ENCODE measurements at places on chromosomes 7 and 10.

DNA sequence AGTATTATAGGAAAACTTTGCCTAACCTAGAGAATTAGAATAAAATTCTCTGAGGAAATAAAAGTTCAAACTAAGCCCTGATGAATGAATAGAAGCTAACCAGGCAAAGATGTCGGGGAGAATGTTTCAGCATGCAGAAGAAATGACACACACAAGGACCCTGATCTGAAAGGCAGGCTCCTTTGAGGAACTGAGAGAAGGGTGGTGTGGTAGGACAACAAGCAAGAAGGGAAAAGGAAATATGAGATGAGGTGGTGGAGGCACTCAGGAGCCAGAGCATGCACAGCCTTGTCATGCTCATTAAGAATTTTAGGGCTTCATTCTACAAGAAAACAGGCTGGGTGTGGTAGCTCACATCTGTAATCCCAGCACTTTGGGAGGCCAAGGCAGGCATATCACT is 90.6 kb downstream of the ARHGAP12 start:
- DNase-seq = no peak

- DNase-seq = no peak
These were observed 1182.0 kb downstream of the CNTNAP2 start for GRCh38 chr7:147298611-147299043.

DNA sequence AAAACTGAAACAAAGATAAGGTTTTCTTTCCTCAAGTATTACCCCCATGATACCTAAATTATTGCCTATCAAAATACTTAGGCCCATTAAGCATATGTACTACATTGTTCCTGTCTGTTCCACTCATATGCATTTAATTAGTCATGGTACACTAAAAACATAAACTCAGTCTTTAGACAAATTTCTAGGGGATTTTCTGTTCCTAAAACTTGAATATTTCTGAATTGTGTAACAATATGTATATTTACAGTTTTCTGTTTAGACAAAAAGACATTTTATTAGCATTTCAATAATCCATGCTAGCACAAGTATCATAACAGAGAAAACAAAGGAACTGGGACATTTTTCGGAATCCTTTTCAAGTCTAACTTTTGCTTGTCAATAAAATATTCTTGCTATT is 234.2 kb downstream of the CRPPA start:
- DNase-seq = no peak

GRCh38 chr7:2037808-2038522 is 194.8 kb downstream of the MAD1L1 start:
- peak; percentile 48 for DNase-seq

DNA sequence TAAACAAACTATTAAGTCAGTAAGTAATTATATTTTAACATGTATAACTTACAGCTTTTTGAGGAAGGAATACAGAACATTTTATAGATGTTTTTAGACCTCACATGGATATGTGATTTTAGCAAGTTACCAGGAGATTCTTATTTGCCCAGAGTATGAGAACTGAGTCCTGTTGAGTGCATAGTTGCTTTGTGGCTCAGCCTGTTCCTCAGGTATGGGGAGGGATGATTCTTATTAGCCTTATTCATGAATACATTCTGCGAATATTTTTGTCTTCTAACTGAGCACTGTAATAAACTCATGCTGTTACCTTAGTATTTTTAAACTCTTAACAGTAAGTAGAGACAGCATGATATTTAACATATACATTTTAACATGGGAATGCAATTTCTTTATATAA is 17.9 kb downstream of the BTAF1 start:
- no peak for DNase-seq

DNA sequence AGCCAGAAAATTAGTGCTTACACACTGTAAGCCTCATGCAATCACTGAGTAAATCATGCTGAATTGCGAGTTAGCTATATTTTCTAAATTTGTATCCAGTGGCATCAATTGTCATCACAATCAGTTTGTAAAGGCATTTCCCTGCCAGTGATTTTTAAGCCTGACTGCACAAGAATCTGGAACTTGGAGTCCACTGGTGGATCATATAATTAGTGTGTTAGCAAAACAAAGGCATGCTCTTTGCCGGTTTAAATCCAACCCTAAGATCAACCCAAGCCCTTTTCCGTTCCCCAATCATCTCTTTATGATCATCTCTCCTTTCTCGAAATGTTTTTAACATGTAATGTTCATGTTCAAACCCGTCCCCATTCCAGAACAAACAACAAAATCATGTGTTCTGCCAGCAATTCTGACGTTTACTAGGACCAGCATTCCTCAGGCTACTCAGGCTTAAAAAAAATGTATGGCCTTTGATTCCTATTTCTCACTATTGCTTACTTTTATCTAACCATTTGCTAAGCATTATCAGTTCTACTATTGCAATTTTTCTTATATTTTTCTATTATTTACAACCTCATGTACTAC is 649.2 kb downstream of the SORCS1 start:
- no peak for DNase-seq

DNA sequence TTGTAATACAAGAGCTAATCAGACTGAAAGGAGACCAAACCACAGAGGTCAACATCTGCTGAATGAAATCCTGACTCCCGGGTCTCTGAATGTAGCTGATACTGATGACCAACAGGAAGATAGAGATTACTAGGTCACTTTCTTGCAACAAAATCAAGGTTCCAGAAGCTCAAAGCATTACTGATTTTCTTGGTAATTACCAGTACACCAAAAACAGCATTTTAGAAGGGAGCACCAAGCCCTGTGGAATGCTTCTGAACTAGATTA is 177.7 kb downstream of the SLC25A13 start:
- no peak for DNase-seq

GRCh38 chr7:151088856-151089699 is 2.8 kb downstream of the AGAP3 start:
- no peak for DNase-seq

DNA sequence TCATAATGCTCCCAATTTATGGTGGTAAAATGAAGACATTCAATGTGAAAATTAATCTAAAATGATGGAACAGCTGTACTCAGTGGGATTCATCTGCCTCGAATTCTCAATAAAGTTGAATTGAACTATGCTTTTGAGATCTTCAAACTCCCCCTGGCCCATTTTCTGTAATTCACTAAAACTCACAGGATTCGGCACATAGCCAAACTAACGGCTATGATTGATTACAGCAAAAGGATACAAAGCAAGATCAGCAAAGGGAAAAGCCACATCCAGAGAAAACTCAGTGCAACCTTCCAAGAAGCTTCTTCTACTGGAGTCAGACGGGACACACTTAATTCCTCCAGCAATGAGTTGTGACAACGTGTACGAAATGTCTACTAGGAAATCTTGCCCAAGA is 307.5 kb downstream of the CNTNAP2 start:
- DNase-seq = no peak

DNA sequence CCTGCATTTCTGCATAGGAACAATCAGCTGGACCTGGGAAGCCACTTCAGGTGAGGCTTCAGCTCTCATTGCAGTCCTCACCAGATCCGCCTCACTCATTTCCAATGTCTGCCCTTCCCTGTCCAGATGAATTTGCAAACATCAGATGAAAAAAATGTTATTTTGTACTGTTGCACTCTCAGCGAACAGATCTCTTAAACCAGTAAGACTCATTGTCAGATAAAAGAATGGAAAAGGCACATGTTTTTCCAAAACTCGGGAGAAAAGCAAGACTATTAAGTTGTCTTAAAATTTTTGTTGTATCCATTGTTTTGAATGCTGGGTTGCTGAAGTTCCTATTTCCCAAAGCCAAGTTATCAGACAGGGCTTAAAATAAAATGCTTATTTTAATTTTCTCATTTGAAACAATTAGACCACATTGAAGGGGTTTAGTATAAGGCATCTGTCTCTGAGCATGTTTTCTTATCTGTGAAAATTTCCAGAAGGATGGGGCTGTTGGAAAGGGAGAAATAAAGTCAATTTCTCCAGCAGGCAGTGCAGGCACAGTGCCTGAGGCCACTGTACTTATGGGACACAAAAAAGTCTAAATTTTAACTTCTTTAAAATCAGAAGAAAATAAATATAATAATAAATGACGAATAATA is 396.8 kb downstream of the KCNMA1 start:
- no peak for DNase-seq

DNA sequence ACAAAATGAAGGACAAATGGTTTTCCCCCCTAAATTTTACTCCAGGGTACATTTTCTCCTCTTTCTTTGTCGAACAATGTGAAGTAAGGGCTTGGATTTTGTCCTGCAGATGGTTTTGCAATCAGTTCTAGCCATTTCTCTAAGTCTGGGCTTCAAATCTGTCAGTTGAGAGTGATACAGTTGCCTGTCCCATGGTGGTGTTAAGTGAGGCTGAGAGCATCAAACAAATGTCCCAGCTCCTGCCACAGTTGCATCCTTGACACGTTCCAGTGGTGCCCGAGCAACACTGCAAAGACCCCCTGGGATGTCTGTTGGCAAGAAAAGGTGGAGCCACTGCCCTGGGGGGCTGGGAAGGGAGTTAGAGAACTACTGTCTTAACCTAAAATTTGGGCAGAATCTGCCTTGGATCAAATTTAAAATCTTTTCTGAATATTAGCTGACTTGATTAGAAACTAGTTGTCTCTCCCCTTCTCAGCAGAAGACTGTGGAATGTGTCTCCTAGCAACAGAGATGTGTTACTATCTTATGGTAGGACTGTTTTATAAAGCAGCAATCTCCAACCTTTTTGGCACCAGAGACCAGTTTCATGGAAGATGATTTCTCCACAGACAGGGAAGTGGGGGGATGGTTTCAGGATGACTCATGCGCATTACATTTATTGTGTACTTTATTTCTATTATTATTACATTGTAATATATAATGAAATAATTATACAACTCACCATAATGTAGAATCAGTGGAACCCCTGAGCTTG is 102.0 kb upstream of the STEAP1B start:
- no peak for DNase-seq

DNA sequence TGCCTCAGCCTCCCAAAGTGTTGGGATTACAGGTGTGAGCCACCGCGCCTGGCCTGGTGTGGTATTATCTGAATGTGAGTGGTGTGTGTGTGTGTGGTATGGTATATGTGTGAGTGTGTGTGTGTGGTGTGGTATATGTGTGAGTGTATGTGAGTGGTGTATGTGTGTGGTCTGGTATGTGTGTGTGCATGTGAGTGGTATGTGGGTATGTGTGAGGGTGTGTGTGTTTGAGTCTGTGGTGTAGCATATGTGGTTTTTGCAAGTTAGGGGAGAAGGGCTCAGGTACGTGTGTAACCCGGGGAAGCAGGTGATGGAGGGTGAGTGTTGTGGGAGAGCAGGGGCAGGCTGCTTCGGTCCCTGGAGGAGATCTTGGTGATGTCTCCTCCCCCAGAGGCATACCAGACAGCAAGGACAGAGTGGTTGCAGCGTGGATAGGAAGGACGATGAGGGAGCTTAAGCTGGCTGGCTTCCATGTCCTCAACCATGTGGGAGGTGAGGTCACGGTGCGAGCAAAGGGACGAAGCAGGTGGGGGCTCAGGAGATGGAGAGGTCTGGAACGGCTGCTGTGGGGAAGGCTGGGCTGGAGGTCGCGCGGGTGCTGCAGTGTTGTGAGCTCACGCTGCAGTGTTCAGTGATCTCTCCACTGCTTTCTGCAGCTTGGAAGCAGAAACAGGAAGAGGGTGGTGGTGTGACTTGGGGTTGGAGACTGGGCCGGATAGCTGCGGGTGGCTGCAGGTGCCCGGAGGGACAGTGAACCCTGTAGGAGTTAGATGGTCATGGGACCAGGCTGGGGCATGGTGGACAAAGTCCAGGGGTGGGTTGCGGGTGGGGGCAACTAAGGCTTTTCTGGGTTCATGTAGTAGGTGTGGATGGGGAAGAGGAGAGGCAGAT is 5.0 kb downstream of the ZYX start:
- no peak for DNase-seq

- DNase-seq = no peak
These were observed 5.0 kb upstream of the TNS3 start for GRCh38 chr7:47586925-47587324.

GRCh38 chr7:92366730-92367129 is 80.6 kb upstream of the GATAD1 start:
- no peak for DNase-seq

DNA sequence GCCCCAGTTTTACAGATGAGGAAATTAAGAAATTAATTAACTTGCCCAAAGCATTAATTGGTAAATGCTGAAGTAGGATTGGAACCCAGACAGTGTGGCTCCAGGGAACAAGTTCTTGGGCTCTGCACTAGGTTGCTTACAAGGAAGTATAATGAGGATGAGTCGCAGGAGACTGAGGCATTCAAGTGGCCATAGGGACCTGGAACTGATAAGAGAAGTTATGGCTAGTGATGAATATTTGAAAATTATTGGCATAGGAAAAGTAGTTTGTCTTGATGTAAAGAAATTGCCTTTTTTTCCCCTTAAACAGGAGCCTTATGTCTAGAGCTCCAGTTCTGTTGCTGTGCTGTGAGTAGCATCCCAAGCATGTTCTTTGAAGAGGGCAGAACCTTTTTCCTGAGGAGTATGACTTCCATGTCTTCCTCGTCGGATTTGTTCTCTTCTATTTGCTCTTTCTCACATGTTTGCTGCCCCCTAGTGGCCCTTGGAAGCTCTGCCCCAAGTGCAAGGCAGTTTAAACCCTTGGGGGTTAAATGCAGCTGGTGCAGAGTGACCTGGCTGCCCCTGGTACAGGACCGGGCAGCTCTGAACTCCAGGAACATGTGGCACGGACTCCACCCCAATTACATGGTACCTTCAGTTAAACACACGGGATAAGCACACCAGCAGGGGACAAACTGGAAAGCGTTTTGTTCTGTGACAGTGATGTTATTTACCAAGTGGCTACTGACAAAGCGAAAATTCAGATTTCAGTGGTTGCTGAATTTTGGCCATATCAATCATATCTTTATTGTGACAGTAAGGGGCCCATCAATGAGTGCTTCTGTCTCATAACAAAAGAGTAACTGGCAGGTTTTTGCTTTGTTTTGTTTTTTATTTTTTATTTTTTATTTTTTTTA is 148.8 kb downstream of the HECW1 start:
- DNase-seq = peak; percentile 52

- DNase-seq = no peak
These were observed 179.7 kb downstream of the FAM107B start for GRCh38 chr10:14594878-14595525.

DNA sequence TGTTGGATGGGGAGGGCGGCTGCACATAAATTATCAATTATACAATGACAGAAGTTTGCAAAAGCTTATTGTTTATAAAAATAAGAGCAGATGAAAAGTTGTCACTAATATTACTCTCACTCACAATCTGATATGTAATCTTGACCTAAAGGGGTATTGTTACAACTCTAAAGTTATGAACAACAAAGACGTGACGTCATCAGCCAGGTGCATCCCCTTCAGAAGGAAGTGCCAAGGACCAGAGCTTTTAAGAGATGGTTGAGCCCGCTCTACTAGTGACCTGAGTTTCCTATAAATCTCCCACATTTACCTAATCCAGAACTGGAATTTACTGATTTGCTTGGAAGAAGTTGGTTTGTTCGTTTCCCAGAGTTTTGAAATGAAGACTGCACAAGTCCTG is 247.7 kb upstream of the MGMT start:
- no peak for DNase-seq

DNA sequence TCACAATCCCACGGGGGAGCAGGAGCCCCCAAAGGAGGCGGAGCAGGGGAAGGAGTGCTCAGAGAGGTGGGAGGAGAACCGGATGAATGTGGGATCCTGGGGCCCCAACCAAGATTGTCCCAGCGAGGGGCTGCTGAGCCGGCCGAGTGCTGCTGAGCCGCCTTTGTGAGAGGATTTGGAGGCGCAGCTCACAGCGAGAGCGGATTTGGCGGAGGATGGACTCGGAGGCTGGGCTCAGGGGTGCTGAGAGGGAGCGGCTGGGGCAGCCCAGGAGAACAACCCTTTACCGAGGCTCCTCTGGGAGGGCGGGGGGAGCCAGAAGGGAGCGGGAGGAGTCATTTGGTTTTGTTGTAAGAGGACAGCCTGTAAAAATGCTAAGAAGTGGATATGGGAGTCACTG is 23.0 kb downstream of the GHRHR start:
- DNase-seq = no peak

GRCh38 chr10:51139176-51139575 is 64.9 kb downstream of the PRKG1 start:
- DNase-seq = no peak

Measured in germinal center (tissue), 1 donor.